ENCODE measurements at places on chromosomes 12 and 14.
A peak's percentile ranks its signal among the peaks of the same experiment; 100 is the strongest.

DNA sequence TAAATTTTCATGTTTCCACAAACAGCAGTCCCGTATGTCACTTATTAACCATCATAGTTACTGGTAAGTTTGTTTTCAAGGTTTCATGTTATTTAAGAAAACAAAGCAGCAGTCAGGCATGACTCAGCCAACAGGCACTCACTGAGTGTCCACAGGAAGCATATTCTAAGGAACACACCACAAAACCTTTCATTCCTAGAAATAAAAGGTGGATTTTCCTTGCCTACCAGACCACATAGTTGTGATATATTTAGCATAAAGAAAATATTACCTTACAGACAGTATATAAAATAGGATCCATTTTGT lies 143.3 kb upstream of the AVPR1A start:
- no peak for DNase-seq

DNA sequence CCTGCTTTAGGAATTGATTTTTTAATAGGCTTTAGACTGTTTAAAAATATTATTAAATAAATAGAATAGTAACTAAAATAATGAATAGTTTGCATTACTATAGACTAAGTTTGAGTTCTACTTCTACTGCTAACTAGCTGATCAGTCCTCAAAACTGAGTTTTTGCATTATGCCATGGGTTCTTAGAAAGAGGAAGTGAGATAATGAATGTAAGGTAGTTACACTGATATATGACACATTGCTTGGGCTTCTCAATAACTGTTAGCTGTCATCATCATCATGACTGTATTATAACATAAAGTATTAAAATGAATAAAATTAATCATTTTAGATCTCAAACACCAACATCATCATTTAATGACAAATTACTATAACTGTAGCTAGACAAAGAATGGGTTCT lies 949.7 kb downstream of the TRHDE start:
- DNase-seq: no peak

DNA sequence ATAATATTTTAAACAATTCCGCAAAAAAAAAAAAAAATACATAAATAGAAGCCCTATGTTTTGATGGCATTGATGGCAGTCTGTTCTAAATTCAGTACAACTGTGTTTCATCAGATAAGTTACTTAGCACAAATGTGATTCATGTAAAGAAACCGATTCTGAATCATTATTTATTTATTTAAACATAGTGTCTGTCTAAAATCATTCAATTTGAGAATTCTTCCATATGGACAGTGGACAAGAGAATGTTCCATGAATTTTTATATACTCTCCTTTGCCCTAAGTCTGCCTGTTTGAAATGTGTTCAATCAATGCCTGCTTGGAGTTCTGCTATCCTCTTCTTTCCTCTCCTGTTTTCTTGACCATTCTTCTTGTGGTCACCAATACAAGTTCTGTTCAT lies 126.5 kb downstream of the PDE3A start:
- no peak for DNase-seq

GRCh38 chr14:40684328-40684727 lies 922.3 kb upstream of the LRFN5 start:
- no peak for DNase-seq

GRCh38 chr14:23365732-23366425 lies 907 bp upstream of the EFS start:
- peak; percentile 83 for DNase-seq

DNA sequence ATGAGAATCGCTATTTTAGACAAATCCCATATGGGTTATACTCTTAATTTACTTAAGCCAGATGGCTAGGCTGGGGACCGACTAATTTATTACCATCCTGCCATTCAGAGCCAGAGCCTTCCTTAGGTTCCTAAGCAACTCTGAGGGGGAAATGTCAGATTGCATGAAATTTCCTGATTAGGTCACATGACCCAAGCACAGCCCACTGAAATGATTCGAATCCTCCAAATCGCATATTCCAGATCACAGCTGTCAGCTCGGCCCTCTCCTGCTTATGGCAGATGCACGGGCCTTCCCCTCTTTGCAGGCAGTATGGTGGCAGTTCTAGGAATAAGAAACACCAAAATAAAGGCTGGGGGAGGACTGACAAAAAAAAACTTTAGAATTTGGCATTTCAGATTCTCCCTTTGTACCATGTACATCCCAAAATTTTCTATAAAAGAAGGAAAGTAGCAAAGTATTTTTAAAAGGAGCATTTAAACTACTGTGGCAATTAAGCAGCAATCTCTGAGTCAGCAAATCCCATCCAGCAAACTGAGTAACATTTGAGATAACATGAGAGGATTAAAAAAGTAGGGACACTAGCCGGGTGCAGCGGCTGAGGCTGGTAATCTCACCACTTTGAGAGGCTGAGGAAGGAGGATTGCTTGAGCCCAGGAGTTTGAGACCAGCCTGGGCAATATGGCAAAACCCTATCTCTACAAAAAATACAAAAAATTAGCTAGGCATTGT lies 30.5 kb upstream of the NUDT4 start:
- no peak for DNase-seq

DNA sequence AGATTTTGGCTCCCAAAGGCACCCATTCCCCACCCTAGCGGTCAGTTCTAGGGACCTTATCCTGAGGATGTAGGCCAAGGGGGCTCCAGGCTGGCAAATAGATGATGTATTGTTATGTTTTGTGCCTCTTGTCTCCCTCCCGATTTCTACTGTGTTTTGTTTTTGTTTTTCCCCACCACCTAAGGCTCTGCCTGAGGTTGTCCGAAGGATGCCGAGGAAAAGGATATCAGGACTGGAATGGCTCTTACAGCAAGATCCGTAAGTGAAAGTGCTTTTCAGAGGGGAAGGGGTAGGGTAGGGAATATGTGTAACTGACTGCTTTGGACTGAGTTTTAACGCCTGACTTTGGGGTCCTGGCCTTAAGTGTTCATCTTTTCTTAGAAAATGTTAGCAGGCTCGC lies 6.6 kb downstream of the FOXG1 start:
- DNase-seq: no peak

GRCh38 chr14:35752380-35752779 lies 56.7 kb downstream of the RALGAPA1 start:
- no peak for DNase-seq

DNA sequence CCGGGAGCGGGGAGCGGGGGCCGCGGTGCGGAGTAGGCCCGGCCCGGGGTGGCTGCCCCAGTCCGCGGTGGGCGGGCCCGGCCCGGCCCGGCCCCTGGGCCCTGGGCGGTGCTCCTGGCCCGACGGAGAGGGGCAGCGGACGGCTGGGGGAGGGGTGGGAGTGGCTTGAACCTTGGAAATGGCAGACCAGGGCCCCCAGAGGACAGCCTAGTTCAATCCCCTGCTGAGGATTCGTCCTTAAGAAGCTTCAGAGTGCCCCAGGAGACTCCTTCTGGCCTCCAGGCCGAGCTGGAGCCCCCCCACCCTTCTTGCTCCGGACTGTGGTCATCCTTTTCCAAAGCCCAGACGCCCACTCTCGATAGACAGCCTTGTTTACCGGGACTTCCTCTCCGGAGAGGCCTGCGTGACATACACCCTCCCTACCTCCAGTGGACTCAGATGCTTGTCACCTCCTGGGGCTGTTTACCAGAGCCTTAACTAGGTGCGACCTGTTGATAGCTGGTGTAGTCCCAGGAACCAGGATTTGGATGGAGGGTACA lies 458 bp downstream of the KHNYN start:
- DNase-seq: peak; percentile 85

DNA sequence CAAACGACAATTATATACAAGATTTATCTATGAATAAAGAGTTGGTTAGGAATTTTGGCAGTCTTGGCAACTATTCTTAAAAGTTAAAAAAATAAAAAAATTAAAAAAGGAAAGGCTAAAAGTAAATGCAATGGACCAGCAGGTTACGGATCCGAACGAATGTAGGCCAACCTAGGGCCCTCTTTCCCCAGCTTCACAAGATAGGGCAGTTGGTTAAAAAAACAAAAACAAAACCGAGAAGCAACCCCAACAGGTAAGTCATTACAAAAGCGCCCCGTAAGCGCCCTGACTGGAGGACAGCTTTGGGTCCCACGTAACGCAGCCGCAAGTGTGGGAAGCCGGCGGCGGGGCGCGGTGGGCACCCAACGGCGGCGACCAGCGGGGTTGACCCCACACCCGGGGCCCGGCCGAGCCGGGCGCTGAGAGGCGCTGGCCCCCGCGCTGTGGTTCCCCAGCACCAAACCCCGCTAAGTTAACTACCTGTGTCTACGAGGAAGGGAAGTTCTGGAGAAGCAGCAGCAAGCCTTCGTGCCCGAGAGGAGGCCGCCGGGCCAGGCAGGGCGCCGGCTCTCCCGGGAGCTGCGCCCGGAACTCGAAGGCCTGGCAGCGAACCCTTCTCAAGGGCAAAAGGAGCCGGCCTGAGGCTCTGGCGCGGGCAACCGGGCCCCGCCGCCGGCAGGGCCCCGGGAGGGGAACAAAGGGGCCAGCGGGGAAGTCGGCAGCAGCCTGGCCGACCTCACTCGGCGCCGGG lies 882 bp downstream of the HECTD1 start:
- DNase-seq: no peak

- no peak for DNase-seq
Measured at GRCh38 chr12:125890366-125890905, 825.2 kb downstream of the AACS start.

GRCh38 chr12:55925870-55926737 lies 1.6 kb downstream of the PYM1 start:
- no peak for DNase-seq

DNA sequence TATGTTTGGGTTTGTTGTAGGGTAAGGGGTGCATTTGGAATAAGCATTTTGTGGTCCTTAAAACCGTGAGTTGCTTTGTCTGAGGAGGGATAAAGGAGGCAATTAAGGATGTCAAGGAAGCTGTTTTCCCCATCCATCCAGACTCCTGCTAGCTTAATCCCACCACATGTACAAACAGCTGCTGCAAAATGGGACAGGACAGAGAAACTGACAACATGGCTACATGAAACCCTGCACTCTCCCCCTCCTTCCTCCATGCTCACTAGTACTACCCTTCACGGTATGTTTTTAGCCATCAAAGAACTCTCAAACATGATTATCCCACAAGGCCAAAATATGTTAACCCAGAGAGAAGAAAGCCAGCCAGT lies 20.6 kb downstream of the ST8SIA1 start:
- no peak for DNase-seq
